ENCODE measurements at places on chromosomes 3 and 15.

DNA sequence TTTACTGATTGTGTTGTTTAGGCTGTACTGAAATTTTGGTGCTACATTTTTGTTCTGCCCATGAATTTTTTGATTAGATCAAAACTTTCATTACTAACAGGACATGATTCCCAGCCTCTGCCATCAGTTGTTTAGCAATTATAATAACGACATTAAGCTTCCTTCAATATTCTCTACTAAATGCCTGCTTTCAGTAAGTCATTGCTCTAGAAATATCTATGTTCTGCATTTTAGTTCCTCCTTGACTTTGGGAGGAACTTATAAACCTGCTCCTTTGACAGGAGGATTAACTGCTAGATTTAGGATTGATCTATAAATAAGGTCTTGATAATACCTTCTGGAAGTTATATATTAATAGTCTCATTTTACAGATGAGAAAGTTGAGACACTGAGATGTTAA lies 269.1 kb downstream of the RAP2B start:
- DNase-seq = no peak

- no peak for DNase-seq
Measured at GRCh38 chr3:158058495-158059130, 47.6 kb downstream of the SHOX2 start.

DNA sequence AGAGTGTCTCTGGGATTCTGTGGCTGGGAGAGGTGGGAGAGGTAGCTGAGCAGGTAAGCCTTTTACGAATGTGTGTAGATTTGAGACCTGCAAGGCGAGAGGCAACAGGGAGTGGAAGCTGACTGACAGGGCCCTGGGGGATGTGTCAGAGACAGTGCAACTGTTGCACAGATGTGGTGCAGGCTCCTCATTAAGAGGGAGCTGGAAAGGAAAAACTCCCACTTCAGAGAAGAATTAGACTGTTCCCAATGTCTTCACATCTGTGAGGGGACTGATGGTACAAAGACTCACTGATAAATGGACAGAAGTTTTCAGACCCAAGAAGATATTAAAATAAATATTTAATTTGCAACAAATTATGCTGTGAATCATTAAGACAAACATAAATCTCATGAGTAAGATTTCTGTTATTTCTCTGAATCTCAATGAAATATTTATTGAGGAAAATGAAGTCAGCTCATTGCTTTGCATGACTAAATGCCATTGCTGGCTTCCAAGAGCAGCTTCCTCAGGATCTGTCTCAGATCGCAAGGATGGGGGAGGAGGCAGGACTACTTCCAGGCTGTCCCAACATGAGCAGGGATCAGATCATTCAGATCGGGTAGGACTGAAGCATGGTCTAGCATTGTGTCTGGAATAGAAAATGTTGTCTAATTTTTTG lies 127.3 kb upstream of the ROPN1 start:
- DNase-seq = no peak

DNA sequence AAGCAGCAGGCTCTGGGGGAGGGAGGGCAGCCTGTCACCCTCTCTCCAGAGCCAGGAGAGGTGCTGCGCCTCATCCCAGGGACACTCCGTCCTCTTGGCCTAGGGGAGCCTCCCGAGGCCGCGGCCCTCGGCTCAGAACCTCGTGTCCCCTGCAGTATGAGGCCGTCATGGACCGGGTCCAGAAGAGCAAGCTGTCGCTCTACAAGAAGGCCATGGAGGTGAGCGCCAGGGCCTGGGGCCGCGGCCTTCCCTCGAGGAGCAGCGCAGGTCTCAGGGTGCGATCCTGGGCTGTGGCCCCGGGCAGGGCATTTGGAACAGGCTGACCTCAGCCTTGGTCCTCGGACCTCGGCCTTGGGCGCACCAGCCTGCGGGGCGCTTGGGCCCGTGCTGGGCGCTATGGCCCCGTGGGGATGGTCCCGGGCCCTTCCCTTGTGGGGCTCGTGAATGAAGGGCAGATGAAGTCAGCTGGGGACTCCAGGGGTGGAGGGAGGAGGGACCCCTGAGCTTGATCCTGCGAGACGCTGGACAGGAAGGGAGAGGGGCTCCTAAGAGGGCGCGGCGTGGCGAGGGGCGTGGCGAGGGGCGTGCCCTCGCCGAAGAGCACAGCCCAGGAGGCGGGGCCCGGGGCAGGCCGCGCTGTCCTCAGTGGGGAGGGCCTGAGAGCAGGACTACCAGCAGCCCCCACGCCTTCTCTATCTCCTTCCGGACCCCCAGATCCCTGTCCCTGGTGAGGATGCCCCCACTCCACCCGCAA lies 32.9 kb downstream of the PSTPIP1 start:
- no peak for DNase-seq

DNA sequence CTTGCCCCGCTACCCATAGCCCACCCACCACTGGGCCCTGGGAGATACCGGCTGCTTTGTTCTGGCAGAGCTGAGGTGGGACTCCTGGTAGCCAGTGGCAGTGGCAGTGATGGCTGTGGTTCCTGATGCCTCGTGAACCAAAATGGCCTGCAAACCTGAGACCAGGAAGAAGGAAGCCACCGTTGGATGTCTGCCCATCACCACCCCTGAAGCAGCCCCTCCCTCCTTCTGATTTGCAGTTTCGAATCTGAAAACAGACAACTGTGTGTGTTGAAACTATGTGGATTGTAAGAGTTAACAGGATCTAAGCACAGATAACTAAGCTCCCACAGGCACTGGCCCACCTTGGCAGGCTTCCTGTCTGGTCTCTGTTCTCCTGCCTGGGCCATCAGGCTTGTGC lies 66.6 kb downstream of the NUP210 start:
- DNase-seq = no peak

GRCh38 chr15:66937588-66937987 lies 127.8 kb upstream of the SMAD3 start:
- peak; percentile 6 for DNase-seq

- DNase-seq = no peak
Measured at GRCh38 chr3:65927576-65927975, 111.1 kb downstream of the MAGI1 start.

GRCh38 chr3:194003114-194004057 lies 132.6 kb upstream of the HES1 start:
- peak; percentile 94 for DNase-seq

GRCh38 chr3:156787926-156788663 lies 38.1 kb upstream of the LEKR1 start:
- no peak for DNase-seq
